ENCODE measurements at places on chromosomes 5 and 9.
A peak's percentile ranks its signal among the peaks of the same experiment; 100 is the strongest.

GRCh38 chr9:35229066-35229778, 67.4 kb downstream of the UNC13B start:
- no peak for DNase-seq

GRCh38 chr5:66145737-66146136, 1.6 kb downstream of the SREK1 start:
- no peak for DNase-seq

GRCh38 chr9:128972956-128973355, 25.5 kb downstream of the NUP188 start:
- DNase-seq = peak; percentile 59

DNA sequence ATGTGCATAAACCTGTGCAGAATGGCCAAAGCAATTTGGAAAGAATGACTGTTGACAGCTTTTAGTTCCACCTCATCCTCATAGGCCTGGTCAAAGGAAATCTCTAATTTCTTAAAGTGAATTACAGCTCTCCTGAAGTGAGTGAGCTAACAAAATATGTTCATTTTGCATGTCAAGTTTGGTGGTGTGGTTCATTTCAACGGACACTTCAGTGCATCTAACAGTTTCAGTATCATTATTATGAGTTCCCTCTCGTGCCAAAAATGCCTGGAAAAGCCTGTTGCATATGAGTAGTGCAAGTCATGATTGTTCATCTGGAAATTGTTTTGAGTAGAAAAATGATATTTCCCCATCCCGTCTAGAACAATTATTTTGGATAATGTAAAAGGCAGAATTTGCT, 53.2 kb upstream of the HMHB1 start:
- peak; percentile 88 for DNase-seq

DNA sequence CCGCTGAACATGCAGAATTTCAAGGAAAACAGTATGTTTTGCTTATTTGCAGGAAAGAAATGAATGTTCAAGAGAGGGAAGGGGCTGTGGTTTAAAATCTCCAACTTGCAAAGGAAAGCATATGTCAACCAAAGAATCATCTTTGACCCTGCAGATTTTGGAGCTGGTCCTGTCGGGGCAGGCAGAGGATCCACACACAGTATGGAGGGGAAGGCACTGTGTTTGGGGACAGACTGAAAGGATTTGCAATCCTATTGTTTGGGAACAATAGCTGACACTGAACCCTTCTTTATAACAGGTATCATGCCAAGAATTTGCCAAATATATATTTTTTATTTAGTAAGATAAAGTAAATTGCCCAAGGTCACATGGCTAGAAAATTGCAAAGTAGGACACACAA, 121.4 kb upstream of the ZNF618 start:
- DNase-seq = no peak

DNA sequence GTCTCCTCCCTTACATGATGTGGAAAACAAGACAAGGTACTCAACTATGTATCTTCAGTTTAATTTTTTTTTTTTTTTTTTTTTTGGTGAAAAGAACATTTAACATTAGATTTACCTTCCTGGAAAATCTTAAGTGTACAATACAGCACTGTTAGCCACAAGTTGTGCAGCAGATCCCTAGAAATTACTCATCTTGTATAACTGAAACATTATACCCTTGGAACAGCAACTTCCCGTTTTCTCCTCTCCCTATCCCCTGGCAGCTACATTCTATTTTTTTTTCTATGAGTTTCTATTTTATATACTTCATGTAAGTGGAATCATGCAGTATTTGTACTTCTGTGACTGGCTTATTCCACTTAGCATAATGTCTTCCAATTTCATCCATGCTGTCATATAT, 421.9 kb upstream of the FTMT start:
- peak; percentile 19 for DNase-seq

- no peak for DNase-seq
Measured at GRCh38 chr5:59446356-59446755, 447.2 kb downstream of the PDE4D start.

- DNase-seq = no peak
Measured at GRCh38 chr9:1058826-1059487, 8.8 kb downstream of the DMRT2 start.

DNA sequence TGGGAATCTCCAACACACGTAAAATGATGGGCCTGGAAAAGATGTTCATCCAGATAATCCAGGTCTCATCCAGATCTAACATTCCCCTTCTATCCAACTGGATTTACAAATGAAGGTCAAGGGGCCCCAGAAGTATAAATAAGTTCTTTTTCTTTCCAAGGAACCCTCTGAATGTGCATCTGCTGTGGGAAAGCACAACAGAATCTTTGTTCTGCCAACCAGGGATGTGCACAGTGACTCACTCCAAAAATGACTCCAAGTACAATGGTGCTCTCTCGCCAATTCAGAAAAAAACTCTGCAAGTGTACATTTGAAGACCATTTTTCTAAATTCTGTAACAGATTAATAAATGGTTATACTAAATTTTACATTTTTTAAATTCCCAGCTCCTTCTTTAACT, 12.4 kb downstream of the RAPGEF6 start:
- DNase-seq = no peak

GRCh38 chr5:6286404-6286803, 91.9 kb downstream of the MED10 start:
- no peak for DNase-seq

- DNase-seq = peak; percentile 18
Measured at GRCh38 chr5:69024241-69024651, 69.6 kb upstream of the SLC30A5 start.

GRCh38 chr5:59745415-59745863, 148.1 kb downstream of the PDE4D start:
- peak; percentile 12 for DNase-seq

DNA sequence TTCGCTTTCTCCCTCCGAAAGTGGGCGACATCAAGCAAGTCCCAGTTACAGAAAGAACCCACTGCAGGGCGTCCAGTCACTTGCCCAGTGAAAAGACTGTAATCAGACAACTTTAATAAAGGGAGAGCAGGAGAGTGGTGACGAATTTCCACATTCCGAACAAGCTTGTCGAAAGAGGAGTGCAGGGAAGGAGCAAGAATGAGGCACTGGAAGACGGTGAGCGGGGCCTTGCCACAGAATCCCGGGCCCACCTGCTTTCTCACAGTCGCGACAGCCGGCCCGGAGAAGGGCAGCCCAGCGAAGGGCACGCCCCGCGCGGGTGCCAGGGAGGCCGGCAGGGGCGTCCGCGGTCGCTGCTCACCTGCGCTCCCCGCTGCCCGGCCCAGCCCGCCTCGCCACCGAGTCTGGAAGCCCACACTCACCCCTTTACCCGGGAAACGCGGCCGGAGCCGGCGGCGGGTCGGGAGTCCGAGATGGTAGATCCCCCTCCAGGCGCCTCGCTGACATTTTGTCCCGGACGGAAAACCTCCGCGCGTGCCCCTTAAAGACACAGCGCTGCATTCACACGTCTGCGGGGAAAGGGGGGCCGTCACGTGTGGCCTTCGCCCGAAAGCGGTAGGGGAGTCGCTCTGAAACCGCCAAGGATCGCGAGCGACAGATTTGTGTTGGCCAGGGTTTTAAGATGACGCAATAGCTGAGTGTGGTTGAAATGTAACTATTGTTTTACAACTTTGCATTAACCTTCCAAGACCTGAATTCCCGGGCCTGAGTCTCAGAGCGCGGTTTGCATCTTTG, at the start of gene ZBED3:
ZBED3 (minus strand) TSS at position 597 of the 795 bp plus-strand sequence. CDS start 9,407 bp downstream, outside the sequence.
- peak; percentile 81 for DNase-seq

GRCh38 chr5:54743997-54744788, 226.6 kb downstream of the SNX18 start:
- peak; percentile 96 for DNase-seq

DNA sequence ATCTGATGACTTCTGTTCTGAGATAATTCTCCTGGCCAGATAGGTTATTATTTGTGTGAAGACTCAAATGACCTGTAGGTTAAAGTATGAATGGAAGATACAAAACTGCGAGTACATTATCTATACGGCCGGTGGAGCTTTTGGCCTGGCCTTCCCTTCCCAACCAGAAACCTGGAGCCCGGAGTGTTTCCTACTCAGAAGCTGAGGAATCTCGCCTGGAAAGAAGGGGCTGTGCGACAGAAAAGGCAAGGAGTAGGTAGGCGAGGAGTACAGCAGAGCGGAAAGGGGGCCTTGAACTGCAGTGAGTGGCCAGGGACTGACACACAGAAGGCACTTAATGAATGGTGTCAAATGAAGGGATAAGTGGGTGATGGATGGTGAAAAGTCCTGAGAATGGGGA, 34.6 kb downstream of the ANGPTL2 start:
- DNase-seq = no peak

DNA sequence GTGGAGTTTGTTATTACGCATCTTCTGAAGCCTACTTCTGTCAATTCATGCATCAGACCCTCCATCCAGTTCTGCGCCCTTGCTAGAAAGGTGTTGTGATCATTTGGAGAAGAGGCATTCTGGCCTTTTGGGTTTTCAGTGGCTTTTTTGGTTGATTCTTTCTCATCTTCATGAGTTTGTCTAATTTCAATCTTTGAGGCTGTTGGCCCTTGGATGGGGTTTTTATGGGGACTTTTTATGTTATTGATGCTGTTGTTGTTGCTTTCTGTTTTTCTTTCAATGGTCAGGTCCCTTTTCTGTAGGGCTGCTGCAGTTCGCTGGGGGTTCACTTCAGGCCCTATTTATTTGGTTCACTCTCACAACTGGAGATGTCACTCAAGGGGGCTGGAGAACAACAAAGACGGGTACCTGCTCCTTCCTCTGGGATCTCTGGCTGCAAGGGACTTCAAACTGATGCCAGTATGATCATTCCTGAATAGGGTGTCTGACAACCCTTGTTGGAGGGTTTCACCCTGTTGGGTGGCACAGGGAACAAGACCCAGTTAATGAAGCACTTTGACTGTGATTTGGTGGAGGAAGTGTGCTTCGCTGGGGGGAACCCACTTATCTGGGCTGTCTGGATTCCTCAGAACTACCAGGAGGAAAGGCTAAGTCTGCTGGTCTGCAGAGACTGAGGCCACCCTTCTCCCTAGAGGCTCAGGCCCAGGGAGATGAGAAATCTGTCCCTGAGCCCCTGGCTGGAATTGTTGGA, 226.7 kb upstream of the PTGER4 start:
- no peak for DNase-seq

GRCh38 chr5:154202379-154203260, 12.1 kb downstream of the GALNT10 start:
- no peak for DNase-seq

DNA sequence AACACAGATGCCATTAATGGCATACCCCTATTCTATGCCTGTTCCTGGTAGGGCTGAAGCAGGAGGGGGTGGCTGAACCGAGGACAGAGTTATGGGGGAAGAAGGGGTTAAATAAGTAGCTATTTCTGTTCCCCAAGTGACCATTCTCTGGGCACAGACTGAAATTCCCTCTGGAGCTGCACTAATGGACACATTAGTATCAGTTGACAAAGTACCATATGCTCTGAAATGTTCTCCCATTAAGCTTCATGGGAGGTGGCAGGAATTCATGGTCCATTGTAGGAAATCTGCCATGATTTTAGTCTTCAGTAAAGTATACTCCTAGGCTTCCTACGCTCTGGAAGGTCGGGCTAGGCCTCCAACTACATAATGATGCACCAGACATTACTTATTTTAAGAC, 10.5 kb upstream of the FRMPD1 start:
- no peak for DNase-seq

DNA sequence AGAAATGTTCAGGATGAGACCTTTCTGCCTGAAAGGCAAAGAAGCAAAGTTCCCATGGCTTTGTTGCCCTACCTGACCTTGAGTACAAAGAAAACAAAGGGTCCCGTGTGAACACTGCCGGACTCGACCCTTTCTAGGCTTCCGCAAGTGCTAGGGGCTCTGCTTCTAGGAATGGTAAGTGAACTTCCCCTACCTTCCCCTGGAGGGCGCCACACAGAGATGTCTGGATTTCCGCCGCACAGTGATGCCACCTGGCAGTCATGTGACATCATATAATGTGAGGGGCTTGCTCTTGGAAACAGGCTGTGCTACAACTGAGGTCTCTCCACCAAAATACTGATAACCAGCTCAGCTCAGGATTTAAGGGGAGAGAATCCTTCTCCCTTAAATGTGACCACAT, 56.6 kb downstream of the HSD17B3 start:
- no peak for DNase-seq

GRCh38 chr5:59722874-59723273, 170.7 kb downstream of the PDE4D start:
- DNase-seq = no peak

GRCh38 chr5:171939951-171940350, 66.5 kb downstream of the FBXW11 start:
- DNase-seq = no peak

DNA sequence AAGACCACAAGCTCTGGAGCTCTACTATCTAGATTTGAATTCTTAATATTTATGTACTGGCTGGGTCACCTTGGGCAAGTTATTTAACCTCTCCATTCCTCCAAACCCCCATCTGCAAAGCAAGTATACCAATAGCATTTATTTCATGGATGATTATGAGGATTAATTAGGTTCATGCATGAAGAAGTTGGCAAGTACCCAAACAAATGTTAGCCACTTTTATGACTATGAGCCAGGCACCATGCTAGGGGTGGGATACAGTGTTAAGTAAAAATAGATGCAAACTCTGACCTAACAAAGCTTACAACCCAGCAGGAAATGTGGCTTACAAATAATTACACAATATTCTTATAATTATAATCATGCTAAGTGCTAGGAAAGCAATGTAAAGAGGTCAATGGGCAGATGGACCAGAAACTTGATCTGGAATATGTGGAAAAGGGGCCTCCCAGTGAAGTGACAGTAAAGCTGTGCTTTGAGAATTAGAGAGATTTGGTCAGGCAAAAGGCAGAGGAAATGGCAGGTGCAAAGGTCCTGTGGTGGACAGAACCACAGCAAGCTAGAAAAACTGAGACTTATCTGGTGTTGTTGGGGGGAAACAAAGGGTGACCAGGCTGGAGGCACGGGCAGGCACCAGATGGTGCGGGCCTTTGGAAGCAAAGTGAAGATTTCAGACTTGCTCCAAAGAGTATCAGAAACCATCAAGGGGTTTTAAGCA, 525.2 kb upstream of the TRPC7 start:
- DNase-seq = no peak

GRCh38 chr9:124198948-124199347, 58.8 kb upstream of the NEK6 start:
- DNase-seq = no peak

GRCh38 chr5:78638423-78638822, 10.1 kb downstream of the LHFPL2 start:
- peak; percentile 93 for DNase-seq

DNA sequence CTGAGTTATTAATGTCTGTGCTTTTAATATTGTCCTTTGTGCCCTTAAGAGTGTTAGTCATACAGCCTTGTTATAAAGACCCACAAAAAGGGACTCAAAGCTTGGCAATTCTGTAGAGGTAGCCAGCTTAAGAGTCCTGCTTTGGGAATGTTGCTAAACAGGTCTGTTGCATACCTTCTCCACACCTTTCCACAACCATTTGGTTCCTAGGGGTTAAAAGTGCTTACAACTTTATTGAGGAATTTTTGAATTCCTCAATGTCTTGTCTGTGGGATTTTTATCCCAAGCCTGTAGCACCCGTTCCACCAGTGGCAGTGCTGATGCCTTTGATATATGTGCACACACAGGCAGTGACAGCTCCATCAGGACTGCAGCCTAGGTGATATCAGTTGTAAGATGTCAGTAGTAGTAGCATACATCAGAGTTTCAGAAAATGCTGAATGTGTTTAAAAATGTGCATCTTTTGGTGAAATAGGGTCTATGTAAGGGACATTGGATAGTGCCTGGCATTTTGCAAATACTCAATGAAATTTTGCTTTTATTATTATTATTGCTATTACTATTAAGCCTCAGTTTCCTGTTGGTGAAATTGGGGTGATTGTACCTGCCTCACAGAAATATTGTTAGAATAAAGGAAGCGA, 68.5 kb downstream of the WWC1 start:
- no peak for DNase-seq
